ENCODE measurements at places on chromosomes 12 and 14.
A peak's percentile ranks its signal among the peaks of the same experiment; 100 is the strongest.

- DNase-seq = no peak
Measured at GRCh38 chr14:34796902-34797301, 78.3 kb downstream of the BAZ1A start.

- peak; percentile 40 for DNase-seq
Measured at GRCh38 chr14:93527203-93527607, 96.5 kb downstream of the UNC79 start.

GRCh38 chr12:119334430-119335170 lies at the start of gene CCDC60:
Gene CCDC60 (plus strand): TSS chr12:119334729. CDS start chr12:119335177, 448 bp downstream.
- DNase-seq = no peak

GRCh38 chr12:15155271-15155670 lies 65.9 kb downstream of the RERG start:
- DNase-seq = no peak

DNA sequence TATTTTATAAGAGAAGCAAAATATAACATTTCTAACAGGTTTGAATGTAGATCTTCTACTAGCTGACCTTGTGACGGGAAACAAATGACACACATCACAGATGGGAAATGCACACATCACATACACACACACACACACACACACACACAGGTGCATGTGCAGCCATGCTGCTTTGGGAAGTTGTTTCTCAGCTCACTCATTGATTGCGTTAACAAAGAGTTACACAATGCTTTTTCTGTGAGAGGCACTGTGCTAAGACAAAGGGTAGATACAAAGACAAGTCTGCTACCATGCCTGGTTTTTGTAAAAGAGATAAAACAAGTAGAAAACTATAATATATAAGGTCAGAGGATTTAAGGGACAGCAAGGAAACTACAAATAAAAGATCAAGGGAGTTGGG lies 1.3 kb upstream of the NR1H4 start:
- DNase-seq = no peak

- no peak for DNase-seq
Measured at GRCh38 chr14:92922155-92922735, 705 bp upstream of the CHGA start.

Data from LNCaP clone FGC (cell line).